Kidney capillary endothelial cell (primary cell): ENCODE measurements at places on chromosomes 7 and 10.

DNA sequence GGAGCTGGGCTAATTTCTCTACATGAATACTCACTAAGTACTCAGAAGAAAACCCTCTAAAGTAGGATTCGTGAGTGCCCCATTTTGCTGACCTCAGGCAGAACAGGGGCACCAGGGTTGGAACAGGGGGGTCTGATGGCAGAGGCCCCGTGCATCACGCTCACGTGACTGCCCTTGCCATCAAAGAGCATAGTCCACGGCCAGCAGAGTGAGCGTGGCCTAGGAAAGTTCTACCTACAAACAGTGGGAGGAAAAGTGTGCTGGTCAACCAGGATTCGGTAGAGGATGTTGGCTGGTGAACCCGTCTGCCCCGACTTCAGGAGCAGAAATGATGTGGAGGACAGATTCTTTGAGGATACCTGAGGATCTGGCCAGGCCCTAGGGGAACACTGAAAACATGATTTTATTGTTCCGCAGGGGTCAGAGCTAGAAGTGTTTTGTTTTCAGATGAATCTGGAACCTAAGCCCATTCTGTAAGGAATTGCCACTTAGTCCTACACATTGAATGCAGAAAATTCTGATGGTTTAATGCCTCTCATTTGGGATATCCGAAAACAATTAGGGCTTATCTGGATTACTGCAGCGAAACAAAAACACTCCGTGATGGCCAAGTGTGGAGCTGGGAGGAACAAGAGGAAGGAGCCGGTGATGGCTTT, 138.8 kb upstream of the SHH start:
- no peak for DNase-seq

DNA sequence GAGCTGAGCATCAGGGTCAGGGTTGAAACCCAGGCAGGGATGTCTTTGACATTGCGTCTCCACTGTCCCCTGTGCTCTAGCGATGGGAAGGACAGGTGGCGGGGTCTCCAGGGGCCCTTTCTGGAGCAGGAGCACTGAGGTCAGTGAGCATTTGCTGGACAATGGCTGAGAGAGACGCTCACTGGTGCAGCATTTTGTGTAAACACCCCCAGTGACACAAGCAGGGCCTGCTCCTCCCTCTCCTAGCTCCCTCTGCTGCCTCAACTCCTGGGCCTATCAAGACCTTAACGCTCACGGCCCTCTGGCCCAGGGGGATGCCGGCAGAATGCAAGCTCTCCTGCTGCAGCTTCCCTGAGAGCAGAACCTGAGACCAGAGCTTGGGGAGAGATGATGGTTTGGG, 17.4 kb upstream of the INMT start:
- DNase-seq, result no peak

- DNase-seq, result no peak
Measured at GRCh38 chr10:71675295-71675970, 44.1 kb downstream of the C10orf105 start.

DNA sequence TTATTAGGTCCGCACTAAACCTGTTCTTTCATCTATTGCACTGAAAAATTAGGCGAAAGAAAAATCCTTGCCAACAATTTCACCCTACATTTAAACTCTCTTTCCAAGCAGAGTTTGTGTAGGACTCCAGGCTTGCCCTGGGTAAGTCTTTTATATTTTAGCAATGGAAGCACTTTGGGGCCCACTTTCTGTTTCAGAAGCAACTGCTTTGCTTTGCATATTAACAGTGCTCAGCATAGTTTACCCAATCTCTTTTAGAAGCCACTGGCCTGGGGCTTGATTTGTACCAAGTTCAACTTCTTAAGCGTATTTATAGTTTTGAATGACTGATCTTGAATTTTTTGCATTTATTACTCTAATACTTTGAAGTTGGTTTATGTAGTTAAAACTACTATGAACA, 78.8 kb upstream of the MDFIC start:
- DNase-seq, result no peak

DNA sequence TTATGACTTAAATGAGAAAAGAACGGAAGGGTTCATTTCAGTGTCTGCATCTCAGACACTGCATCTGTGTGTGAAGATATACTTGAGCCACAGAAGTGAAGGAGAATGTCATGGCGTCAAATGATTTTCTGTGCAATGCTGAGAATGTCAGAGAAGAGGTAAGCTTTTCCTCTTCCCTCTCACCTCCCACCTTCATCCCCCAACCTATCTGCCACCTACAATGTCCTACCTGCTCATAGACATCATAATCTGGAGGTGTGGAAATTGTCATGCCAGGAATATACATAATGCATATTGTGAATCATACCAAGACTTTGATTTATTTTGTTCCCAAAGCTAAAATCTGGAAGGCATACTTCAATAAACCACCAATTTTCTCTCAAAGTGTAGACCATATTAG, 53.7 kb downstream of the CTTNBP2 start:
- DNase-seq, result no peak

- no peak for DNase-seq
Measured at GRCh38 chr10:109831846-109832245, 91.5 kb downstream of the XPNPEP1 start.

GRCh38 chr7:137975768-137976167, 26.1 kb downstream of the CREB3L2 start:
- DNase-seq, result no peak
